Sigmoid colon (tissue), 7 donors: ENCODE measurements at places on chromosomes 13 and 19. TPM values are rescaled to one million over a fixed set of nuclear protein-coding genes. Genes with fewer than 3 reads are reported as not detected.

CABP5 gene
- not detected for total RNA-seq

DNA sequence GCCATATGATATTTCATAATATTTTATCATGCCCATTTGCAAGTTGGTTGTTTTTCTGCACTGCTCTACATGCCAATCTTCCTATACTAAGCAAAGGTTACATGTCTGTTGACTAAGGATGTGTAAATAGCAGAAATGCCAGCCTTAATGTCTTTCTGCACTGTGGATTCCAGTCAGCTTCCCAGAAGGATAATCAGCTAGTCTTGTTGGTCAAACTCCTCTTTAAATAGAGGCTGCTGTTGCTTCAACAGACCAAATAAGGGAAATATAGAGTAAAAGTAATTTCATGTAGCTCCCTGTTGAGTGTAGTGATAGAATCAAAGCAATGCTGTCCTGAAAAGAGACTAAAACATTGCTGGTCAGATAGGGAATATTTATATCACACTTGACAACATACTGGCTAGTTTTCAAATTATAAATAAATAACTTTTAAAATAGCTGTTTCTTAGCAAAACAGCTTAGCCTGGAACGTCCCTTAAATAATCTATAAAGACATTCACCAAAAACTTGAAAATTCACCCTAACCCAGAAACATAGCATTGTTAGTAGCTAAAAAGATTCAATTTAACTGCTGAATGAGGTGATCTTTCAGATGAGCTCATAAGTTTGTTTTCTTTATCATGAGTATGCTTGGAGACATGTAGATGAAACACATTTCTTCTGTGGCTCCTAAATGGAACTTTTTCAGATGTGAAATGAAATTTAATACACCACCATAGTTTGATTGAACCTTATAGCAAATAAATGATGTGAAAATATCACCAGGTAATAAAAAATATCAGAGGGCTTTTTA, 56.6 kb downstream of the FRY start:
- no peak overlapping the region for H3K4me3 ChIP-seq
- no peaks in the 10 kb centered on the region for H3K27me3 ChIP-seq

DNA sequence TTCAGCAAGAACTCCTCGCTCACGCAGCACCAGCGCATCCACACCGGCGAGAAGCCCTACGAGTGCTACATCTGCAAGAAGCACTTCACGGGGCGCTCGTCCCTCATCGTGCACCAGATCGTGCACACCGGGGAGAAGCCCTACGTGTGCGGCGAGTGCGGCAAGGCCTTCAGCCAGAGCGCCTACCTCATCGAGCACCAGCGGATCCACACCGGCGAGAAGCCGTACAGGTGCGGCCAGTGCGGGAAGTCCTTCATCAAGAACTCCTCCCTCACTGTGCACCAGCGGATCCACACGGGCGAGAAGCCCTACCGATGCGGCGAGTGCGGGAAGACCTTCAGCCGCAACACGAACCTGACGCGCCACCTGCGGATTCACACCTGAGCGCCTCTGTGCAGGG, 20.6 kb upstream of the SMIM17 start:
- H3K27ac ChIP-seq, result no peak overlapping the region
- H3K36me3 ChIP-seq, result peaks cover 29% of the 10 kb centered on the region
- DNase-seq, result no peak
- no peaks in the 10 kb centered on the region for H3K27me3 ChIP-seq
- no peak overlapping the region for H3K4me3 ChIP-seq
- H3K4me1 ChIP-seq, result no peaks in the 10 kb centered on the region

DNA sequence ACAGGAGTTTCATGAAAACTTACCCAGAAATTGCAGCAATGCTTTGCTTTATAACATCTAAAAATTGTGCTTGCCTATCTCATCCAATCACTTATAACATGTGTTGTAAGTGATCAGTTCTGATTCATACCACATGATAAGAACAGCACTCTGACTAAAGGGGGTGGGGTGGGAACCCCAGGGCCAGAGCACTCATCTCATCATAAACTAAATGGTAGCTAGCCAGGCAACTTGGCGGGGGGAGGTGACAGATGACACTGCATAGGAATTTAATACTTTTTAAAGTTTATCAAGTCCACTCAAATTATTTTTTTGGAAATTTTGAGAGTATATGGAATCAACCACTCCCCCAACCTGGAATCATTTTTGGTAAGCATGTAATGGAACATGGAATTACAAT, 42.1 kb downstream of the FOXO1 start:
- no peaks in the 10 kb centered on the region for H3K36me3 ChIP-seq
- H3K27me3 ChIP-seq, result no peaks in the 10 kb centered on the region
- no peak overlapping the region for H3K4me3 ChIP-seq
- no peak for DNase-seq
- no peak overlapping the region for H3K27ac ChIP-seq
- peaks cover 39% of the 10 kb centered on the region for H3K4me1 ChIP-seq

DNA sequence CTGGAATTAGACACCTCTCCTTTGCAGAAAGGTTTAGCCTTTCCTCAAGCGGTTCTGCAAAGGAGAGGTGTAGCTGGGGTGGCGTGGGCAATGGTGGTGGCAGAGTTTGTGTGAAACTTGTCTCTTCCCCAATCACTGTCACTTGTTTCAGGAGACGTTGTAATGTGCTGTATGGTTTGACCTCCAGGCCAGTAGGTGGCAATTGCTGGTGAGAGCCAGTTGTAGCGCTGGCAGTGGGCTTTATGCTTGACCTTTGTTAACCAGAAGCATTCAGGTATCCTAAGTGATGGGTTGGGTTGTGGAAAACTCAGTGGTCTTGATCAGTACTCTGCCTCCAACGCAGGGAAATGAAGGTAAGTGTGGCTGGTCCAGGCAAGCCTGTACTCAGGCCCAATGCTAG, 12.7 kb upstream of the LILRA5 start:
- no peak overlapping the region for H3K27ac ChIP-seq
- H3K27me3 ChIP-seq, result no peaks in the 10 kb centered on the region
- no peaks in the 10 kb centered on the region for H3K4me1 ChIP-seq

ZNF793 gene
- total RNA-seq, result 4.8 TPM

- H3K27me3 ChIP-seq, result no peaks in the 10 kb centered on the region
- H3K4me3 ChIP-seq, result peak within 1 kb of the TSS; percentile 73
- H3K4me1 ChIP-seq, result peaks cover 42% of the 10 kb centered on the region
Observed at GRCh38 chr19:48899781-48900476, at the start of gene NUCB1. Gene NUCB1, plus strand, starts transcription at chr19:48900312. Its CDS starts 485 bp downstream, at chr19:48900797.

- H3K27me3 ChIP-seq, result no peaks in the 10 kb centered on the region
- no peak for DNase-seq
- no peak overlapping the region for H3K27ac ChIP-seq
- no peaks in the 10 kb centered on the region for H3K36me3 ChIP-seq
- no peaks in the 10 kb centered on the region for H3K4me1 ChIP-seq
Observed at GRCh38 chr13:88153353-88153752, 482.2 kb downstream of the SLITRK5 start.

- peak overlapping the region; percentile 78 for H3K4me3 ChIP-seq
- DNase-seq, result peak; percentile 67
- H3K4me1 ChIP-seq, result peaks cover 22% of the 10 kb centered on the region
- no peaks in the 10 kb centered on the region for H3K27me3 ChIP-seq
- no peaks in the 10 kb centered on the region for H3K36me3 ChIP-seq
Observed at GRCh38 chr19:29843180-29844051, 31.6 kb downstream of the CCNE1 start.

DNA sequence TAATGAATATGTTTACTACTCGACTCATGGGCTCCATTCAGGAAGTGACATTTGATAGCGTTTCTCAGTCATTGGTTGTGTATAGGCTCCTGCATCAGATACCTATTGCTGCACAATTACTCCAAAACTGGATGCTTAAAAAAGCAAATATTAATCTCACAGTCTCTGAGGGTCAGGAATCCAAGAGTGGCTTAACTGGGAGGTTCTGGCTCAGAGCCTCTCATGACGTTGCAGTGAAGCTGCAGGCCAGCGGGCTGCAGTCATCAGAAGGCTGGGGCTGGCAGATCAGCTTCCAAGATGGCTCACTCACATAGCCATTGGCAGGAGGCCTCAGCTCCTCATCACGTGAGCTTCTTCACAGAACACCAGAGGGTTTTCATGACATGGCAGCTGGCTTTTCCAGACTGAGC, 525.1 kb upstream of the NBEA start:
- H3K4me3 ChIP-seq, result no peak overlapping the region
- peak; percentile 80 for DNase-seq
- H3K4me1 ChIP-seq, result peaks cover 3% of the 10 kb centered on the region
- H3K27me3 ChIP-seq, result no peaks in the 10 kb centered on the region
- no peaks in the 10 kb centered on the region for H3K36me3 ChIP-seq
- no peak overlapping the region for H3K27ac ChIP-seq

DNA sequence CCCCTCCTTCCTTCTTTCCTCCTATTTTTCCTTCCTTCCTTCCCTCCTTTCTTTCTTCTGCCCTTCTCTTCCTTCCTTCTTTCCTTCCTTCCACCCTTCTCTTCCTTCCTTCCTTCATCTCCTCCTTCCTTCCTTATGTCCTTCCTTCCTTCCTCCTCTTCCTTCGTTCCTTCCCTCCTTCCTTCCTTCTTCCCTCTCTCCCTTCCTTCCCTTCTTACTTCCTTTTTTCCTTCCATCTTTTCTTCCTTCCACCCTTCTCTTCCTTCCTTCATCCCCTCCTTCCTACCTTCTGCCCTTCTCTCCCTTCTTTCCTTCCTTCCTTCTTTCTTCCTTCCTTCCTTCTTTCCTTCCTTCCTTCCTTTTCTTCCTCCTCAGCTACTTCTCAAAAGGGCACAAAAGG, 287.3 kb upstream of the ZNF507 start:
- no peaks in the 10 kb centered on the region for H3K36me3 ChIP-seq
- H3K4me1 ChIP-seq, result no peaks in the 10 kb centered on the region
- H3K27me3 ChIP-seq, result no peaks in the 10 kb centered on the region
- DNase-seq, result no peak

DNA sequence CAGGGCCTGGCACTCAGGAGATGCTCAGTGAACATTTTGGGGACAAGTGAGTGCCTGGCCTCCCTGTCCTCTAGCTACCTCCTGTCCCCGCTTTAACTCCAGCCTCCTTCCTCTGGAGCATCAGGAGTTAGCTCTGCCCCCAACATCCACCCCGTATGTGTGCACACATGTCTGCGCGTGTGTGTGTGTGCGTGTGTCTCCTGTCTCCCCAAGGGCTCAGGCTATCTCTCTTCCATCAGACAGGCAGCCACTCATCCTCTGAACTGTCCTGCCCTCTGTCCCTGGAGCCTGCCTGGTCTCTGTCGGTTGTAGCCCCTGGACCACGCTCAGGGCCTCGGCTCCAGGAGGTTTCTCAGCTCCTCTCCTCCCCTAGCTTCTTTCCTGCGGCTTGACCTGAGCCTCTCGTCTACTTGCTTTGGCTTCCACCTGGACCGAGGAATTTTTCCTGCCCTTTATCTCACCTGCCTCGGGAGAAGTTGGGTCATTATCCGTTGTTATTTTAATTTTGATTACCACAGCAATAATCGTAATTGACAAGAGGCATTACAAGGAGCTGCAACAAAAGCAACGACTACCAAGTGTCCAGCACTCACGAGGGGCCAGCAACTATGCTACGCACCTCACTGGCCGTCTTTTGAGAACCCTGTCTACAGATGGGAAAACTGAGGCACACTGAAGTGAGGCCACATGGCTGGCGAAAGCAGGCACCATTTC, 32.0 kb upstream of the ASF1B start:
- no peak for DNase-seq
- H3K4me1 ChIP-seq, result peaks cover 6% of the 10 kb centered on the region
- H3K27me3 ChIP-seq, result no peaks in the 10 kb centered on the region
- H3K4me3 ChIP-seq, result no peak overlapping the region
- H3K36me3 ChIP-seq, result peaks cover 51% of the 10 kb centered on the region

DNA sequence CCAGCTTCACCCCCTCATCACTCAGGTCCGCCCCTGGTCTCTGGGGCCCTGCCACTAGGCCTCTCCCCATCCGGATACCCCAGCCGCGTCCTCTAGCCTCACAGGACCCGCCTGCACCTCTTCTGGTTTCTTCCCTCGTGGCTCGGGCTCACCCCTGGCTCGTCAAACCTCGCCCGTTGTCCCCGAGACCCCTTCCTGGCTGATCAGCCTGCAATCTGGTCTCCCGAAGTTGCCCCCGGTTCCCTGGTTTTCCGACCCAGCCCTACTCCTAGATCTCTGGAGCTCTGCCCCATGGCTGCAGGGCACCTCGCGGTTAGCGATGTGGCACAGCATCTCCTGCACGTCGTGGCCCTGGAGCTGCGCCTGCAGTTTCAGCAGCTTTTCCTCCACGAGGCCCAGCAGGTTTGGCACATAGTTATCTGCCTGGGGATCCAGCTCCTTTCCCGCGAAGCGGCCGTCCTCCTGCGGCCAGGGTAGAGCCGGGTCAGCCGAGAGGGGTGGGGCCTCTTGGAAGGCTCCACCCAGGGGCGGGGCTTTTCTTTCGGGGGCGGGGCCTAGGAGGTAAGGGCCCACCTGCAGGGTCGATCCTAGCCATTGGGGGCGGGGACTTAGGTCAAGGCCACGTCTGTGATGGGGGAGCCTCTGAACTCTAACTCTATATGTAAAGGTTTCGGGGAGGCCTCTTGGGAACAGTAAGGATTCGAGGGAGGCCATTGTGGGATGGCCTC, 2.4 kb upstream of the RGL3 start:
- peaks cover 36% of the 10 kb centered on the region for H3K4me1 ChIP-seq
- no peak overlapping the region for H3K27ac ChIP-seq
- no peak for DNase-seq
- peaks cover 78% of the 10 kb centered on the region for H3K27me3 ChIP-seq
- H3K4me3 ChIP-seq, result peak overlapping the region; percentile 8

DNA sequence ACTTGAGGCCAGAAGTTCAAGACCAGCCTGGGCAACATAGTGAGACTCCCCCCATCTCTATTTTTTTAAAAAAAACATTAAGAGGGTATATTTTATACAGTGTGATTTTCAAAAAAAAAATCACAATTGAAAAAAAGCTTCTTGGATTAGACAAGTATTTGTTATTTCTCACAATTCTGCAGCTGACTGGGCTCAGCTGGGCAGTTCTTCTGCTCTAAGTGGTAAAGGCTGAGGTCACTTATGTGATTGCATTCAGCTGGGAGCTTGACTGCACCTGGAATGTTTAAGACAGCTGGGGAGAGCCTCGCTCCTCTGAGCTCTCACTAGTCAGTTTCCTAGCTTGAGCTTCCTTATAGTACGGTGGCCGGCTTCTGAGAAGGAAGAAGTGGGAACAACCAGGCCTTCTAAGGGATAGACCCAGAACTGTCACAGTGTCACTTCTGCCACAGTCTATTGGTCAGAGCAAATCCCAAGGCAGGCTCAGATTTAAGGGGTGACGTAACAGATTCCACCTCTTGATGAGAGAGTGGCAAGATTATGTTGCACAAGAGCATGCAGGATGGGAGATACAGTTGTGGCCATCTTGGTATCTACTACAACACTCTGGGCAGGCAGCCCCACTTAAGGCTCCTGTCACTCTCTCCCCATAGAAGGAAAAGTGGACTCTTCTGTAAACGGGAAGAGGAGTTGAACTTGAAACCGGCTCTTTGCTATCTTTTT, 19.7 kb upstream of the IRGC start:
- H3K27me3 ChIP-seq, result peaks cover 16% of the 10 kb centered on the region
- H3K27ac ChIP-seq, result no peak overlapping the region
- H3K4me3 ChIP-seq, result no peak overlapping the region
- peaks cover 6% of the 10 kb centered on the region for H3K4me1 ChIP-seq

PALM gene
- 40.3 TPM for total RNA-seq

DNA sequence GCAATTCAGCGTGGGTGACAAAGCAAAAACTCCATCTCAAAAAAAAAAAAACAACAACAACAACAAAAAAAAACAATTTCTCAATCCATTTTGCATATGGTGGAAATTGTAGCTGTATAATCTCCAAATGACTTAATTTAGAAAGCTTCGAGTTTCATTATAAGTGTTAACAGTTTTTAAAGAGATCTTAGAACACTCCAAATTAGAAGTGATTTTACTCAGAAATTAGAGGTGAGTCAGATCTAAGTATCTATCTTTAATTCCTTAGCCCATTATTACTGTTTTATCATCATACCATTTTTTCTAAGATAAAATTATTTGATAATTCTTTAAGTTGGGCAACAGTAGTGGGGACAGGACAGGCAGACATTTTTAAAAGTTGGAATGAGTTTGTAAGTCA, 60.5 kb downstream of the ZMYM2 start:
- H3K4me1 ChIP-seq, result no peaks in the 10 kb centered on the region
- H3K36me3 ChIP-seq, result peaks cover 5% of the 10 kb centered on the region
- no peak overlapping the region for H3K4me3 ChIP-seq
- H3K27ac ChIP-seq, result no peak overlapping the region
